Activated CD8-positive, alpha-beta T cell treated with anti-CD3 and anti-CD28 coated beads for 36 hours (primary cell): ENCODE measurements at places on chromosomes 2 and 18. TPM values are rescaled to one million over a fixed set of nuclear protein-coding genes. Genes with fewer than 3 reads are reported as not detected.

COL4A3 gene
- not detected for total RNA-seq

- no peak for DNase-seq
- no peaks in the 10 kb centered on the region for H3K27me3 ChIP-seq
- no peaks in the 10 kb centered on the region for H3K36me3 ChIP-seq
- no peak overlapping the region for H3K4me3 ChIP-seq
- H3K27ac ChIP-seq, result no peak overlapping the region
- no peaks in the 10 kb centered on the region for H3K4me1 ChIP-seq
Observed at GRCh38 chr2:83196225-83196624, 1262.9 kb downstream of the SUCLG1 start.

GRCh38 chr18:45728336-45729010 lies 4.5 kb downstream of the SLC14A1 start:
- H3K4me3 ChIP-seq, result no peak overlapping the region
- H3K36me3 ChIP-seq, result no peaks in the 10 kb centered on the region
- H3K27ac ChIP-seq, result no peak overlapping the region
- DNase-seq, result no peak
- H3K27me3 ChIP-seq, result no peaks in the 10 kb centered on the region
- no peaks in the 10 kb centered on the region for H3K4me1 ChIP-seq

- H3K27me3 ChIP-seq, result peaks cover 49% of the 10 kb centered on the region
- peak overlapping the region; percentile 67 for H3K27ac ChIP-seq
Observed at GRCh38 chr2:65436169-65436823, 3.9 kb upstream of the SPRED2 start.

KLHL41 gene
- 0.34 TPM for total RNA-seq

- peaks cover 6% of the 10 kb centered on the region for H3K4me1 ChIP-seq
- H3K27ac ChIP-seq, result no peak overlapping the region
- no peaks in the 10 kb centered on the region for H3K36me3 ChIP-seq
- no peak overlapping the region for H3K4me3 ChIP-seq
- H3K27me3 ChIP-seq, result peaks cover 23% of the 10 kb centered on the region
- DNase-seq, result no peak
Observed at GRCh38 chr2:16012626-16013358, 72.4 kb downstream of the MYCN start.
